ENCODE measurements at places on chromosomes 11 and 22.

DNA sequence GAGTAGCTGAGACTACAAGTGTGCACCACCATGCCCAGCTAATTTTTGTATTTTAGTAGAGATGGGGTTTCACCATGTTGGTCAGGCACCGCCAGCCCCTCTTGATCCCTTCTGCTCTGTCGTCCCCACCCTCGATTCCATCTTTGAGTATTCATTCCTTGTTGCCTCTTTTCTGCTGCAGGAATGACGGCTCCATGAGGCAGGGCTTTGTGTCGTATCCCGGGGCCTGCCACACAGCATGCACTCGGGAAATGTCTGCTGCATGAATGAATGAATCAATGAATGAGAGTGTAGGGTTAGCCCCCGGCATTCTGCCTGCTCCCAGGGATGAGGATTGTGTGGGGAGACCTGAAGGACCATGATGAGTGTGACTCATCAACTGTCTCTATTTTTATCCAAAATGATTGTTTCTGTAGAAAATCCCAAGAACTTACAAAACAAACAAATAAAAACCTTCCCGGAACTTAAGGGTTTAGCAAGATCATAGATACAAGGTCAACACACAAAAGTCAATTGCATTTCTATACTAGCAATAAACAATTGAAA, 54.6 kb upstream of the SLC22A12 start:
- no peak for DNase-seq

- no peak for DNase-seq
These were observed 282.5 kb upstream of the MPPED2 start for GRCh38 chr11:30868626-30869081.

DNA sequence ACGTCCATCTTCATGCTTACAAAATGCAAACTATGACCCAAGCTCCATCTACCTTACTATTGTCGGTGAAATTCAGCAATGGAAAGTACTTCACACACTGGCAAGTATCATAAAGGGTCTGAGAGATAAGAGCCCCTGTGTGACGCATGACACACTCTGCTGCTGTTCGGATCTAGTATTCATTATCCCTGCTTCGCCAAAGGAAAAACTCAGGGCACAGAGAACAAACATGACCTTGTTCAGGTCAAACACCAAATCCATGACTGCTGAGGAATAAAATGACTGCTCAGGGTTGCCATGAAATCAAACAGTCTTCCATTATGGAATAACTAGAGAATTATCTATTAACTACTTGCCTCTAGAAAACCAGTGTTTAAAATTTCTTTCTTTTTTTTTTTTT, 73.0 kb downstream of the MICAL3 start:
- no peak for DNase-seq

DNA sequence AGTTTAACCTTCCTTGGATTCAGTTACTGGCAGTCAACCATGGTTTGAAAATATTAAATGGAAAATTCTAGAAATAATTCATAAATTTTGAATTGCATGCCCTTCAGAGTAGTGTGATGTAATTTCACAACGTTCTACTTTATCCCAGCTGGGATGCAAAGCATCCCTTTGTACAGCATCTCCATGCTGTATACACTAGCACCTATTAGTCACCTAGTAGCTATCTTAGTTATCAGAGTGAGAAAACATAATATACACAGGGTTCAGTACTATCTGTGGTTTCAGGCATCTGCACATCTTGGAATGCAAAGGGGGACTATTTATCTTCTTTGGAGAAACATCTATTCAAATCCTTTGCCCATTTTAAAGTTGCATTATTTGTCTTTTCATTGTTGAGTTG, 30.8 kb downstream of the CBL start:
- DNase-seq: no peak

DNA sequence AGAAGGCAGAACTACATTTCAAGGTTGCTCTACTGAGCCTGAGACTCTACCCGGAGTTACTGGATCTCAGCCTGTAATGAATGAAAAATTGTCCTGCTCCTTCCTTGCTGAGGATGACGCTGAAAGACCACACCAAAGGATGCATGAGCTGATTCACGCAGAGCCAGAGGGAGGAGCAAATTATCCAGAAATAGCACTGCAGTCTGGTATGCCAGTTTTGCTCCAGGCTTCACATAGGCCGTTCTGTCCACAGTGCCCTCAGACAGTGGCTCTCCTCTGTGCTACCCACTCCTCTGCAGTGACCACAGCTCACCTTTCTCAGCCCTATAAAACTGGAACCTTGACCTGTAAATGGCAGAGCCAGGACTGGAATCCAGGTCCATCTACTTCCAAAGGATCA, 79.3 kb upstream of the GALNT18 start:
- DNase-seq: no peak

DNA sequence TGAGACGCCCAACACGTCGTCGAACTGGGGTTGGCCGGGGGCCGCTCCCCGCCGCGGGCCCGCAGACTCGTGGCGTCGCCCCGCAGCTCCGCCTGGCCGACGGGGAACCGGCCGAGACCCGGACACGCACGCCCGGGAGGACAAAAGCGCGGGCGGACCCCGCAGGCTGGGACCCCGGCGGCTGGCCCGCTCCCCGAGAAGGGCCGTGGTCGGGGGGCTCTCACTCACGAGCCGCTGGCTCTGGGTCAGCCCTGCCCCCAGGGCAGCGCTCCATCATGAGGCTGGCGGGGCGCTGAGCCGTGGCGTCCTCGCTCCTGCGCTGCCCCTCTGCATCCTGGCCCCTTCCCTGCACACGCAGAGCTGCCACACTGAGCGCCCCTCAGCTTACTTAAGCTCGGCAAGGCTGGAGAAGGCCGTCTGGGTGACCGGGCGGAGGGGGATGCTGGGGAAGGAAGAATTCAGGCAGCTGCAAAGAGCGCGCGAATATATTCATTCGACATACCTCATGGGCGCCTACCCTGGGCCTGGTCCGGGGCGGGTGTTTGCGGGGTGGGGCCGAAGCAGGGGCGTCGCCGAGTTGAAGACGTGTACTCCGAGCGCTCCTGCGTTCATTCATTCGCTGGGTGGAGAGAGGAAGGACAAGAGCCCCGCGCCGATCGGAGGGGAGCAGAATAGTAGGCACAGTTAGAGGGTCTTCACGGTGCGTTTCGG, 579 bp upstream of the CYB5R2 start:
- DNase-seq: peak; percentile 25

DNA sequence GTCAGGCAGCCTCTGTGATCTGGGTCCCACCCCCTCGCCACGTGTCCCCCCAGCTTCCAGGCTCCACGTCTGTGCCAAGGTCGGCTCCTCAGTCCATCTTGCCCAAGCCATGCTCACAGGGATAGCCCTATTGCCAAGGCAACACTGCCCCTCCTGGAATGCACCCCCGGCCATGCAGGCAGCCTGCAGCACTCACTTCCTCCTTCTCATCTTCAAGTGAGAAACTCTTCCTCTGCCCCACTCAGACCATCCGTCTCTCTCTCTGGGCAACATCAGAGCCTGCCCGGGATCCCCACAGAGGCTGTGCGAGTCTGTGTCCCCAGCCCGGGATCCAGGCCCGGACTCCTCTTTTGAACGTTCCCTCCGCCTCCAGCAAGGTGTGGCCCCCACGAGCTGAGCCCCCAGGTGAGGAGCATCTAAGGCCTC, 852.3 kb downstream of the BRD1 start:
- no peak for DNase-seq

DNA sequence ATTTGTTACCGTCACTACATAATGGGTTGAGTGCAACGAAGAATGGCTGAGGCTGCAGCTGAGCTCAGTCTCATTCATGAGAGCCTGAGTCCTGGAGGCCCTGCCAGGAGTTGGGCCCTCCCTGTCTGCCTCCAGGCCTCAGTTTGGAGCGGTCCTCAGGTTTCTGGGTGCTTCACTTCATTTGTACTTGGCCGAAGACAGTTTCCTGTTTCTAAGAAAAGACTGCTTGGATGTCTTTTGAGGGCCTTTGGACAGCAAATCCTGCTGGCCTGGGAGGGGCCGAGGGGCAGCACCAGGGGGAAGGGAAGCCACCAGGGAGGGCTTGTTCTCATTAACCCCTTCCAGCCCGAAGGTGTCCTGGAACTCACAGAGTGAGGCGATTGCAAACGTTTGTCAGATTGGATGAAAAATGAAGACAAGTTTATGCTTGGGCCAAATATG, 163.1 kb downstream of the ETS1 start:
- DNase-seq: no peak

DNA sequence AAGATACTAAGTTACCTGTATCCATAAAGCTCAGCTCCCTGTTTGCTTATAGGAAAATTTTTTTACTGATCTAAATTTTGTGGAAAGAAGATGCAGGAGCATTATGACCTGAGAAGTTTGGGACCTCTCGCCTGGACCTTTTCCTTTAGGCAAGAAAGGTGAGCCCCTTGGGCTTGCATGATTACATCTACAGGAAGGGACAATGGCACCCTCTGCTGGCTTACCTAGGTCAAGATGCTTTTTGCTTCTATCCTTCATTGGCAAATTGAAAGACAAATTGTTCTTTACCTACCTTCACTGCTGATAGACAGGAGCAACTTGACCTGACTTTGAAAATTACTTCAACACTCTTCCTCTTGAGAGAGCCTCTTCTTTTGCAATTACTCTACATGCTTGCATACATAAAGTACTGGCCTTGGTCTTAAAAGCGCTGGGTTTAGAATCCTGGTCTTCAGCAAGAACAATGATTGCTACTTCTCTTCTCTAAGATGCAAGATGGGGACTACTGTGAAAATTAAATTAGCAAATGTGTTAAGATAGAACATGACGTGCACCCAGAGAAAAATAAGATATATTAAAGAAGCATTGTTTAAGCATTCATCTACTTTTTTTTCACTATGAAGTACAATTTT, 147.2 kb downstream of the TRPC6 start:
- DNase-seq: peak; percentile 42

DNA sequence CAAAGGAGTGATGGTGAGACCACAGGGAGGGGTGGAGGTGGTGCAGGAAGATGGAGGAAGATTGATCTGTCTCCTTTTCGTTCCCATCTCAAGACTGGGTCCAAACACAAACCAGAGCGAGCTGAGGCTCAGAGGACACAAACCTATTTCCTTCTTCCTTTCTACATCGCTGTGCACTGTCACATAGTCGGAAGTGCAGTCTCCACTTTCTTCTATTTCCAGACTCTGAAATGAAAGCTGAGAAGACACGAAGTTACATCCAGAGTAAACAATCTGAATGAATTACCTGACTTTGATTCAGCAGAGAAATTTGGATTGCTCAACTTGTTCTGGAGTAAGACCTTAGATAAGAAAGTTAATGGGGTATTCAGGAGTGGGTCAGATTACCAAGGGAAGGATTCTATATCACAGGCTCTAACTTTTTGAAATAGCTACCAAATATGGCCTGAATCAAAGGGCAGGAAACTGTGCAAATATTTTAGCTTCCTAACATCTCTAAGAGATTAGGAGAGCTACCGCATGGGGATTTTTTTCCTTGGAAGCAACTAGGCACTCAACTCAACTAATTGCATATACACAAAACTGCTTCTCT, 14.4 kb downstream of the OVCH2 start:
- no peak for DNase-seq

DNA sequence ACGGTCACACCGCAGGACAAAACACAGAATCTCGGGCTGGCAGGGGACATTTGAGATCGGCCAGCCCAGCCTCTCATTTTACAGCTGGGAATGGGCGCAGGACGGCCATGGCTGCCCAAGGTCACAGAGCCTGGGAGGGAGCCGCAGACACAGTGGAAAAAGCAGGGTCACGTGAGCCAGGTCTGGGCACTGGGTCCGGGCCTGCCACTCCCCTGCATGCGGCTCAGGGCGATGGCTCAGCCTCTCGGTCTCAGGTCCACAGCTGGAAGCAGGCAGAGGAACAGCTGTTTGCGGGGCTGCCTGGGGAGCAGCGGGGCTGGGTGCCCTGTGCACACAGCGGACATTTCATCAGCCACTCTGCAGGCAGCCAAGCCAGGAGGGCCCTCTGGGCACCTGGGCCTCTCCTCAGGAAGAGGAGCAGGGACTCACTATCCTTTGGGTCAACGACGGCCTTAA, 10.4 kb upstream of the PPARA start:
- DNase-seq: no peak

DNA sequence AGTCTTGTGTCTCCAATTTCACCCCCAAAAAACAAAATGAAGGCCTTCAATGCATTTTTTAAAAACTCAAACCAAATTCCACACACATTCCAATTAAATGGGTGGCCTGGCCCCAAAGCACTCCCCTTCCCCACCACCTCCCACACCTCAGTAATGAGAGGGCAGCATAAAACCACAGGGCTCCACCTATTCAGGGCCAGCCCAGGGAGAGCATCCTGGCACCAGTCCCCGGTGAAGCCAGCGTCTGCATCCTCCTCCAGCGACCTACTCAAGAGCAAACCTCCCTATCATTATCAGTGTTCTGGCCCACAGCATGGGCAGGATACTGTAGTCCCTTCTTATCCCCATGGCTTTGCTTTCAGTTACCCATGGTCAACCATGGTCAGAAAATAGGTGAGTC, 17.8 kb upstream of the OR8B8 start:
- no peak for DNase-seq

DNA sequence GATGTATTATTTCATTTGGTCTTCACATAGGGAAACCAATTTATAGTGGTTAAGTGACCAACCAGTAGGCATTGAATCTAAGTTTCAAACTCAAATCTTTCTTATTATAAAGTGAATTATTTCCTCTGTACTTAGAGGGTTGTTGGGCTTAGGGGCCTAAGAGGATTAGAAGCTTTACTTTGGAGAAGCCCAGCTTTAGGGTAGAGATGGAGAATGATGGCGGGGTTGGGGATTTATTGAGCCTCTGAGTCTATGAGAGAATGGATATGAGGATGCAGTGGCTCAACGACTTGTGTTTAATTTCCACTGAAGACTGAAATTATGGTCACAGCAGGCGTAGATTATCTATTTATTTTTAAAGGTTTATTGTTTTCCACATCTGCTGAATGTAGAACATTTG, 55.5 kb downstream of the CHRDL2 start:
- DNase-seq: no peak

DNA sequence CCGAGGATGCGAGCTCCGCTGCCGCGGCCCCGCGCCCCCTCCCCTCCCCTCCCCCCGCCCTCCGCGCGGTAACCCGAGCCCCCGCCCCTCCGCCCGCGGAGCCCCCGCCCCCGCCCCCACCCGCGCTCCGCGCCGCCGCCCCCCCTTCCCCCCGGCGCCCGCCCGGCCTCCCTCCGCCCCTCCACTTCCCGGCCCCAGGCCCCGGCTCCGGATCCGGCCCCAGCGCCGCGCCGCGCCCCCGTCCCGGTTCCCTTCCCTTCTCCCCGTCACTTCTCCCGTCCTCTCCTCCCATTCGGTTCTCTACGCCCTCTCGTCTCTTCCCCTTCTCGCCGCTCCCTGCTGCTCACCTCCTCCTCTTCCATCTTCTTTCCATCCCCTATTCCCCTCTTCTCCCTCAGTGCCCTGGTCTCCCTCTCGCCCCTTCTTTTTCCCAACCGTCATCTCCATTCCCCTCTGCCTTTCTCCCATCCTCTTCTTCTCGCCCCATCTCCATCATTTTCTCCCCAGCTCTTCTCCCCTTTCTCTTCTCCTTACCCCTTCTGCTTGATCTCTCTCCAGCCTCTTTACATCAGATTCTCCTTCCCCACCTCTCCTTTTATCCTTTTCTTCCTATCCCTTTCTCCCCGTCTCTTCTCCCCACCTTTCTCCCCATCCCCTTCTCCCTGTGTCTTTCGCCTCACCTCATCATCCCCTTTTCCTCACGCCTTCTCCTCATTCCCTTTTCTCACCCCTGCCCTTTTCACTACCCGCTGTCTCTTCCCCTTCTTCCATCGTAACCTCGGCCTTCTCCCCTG, at the start of gene DCHS1:
TSS of gene DCHS1 (minus strand) at position 20 of the 794 bp plus-strand sequence. CDS start 14,196 bp downstream, outside the sequence.
- DNase-seq: peak; percentile 33
